Left ventricle myocardium inferior (tissue), 1 donor: ENCODE measurements at places on chromosomes 2 and 18.

GRCh38 chr2:128363934-128364361, 45.3 kb upstream of the HS6ST1 start:
- H3K27ac ChIP-seq, result no peak overlapping the region
- H3K4me3 ChIP-seq, result no peak overlapping the region
- peaks cover 7% of the 10 kb centered on the region for H3K4me1 ChIP-seq
- no peaks in the 10 kb centered on the region for H3K36me3 ChIP-seq
- H3K27me3 ChIP-seq, result no peaks in the 10 kb centered on the region

GRCh38 chr2:217988014-217988839, 14.6 kb downstream of the TNS1 start:
- peak; percentile 88 for DNase-seq
- H3K4me3 ChIP-seq, result peak overlapping the region; percentile 43
- peaks cover 54% of the 10 kb centered on the region for H3K4me1 ChIP-seq
- H3K36me3 ChIP-seq, result no peaks in the 10 kb centered on the region
- H3K27me3 ChIP-seq, result no peaks in the 10 kb centered on the region
- peak overlapping the region; percentile 84 for H3K27ac ChIP-seq

GRCh38 chr2:42495611-42496010, 1.8 kb upstream of the KCNG3 start:
- H3K4me1 ChIP-seq, result peaks cover 19% of the 10 kb centered on the region
- no peaks in the 10 kb centered on the region for H3K36me3 ChIP-seq

- H3K4me1 ChIP-seq, result no peaks in the 10 kb centered on the region
- no peaks in the 10 kb centered on the region for H3K27me3 ChIP-seq
- no peak overlapping the region for H3K4me3 ChIP-seq
- DNase-seq, result no peak
- no peaks in the 10 kb centered on the region for H3K36me3 ChIP-seq
- H3K27ac ChIP-seq, result no peak overlapping the region
These were observed 28.0 kb downstream of the STAT4 start for GRCh38 chr2:191122638-191123294.

- H3K27me3 ChIP-seq, result no peaks in the 10 kb centered on the region
- no peaks in the 10 kb centered on the region for H3K4me1 ChIP-seq
- no peaks in the 10 kb centered on the region for H3K36me3 ChIP-seq
- H3K27ac ChIP-seq, result no peak overlapping the region
- no peak for DNase-seq
These were observed 551.0 kb upstream of the LRATD1 start for GRCh38 chr2:14081521-14081920.

- H3K4me3 ChIP-seq, result peak overlapping the region; percentile 49
- H3K36me3 ChIP-seq, result no peaks in the 10 kb centered on the region
- H3K4me1 ChIP-seq, result peaks cover 21% of the 10 kb centered on the region
- DNase-seq, result no peak
These were observed 102.0 kb downstream of the MAP2 start for GRCh38 chr2:209525834-209526281.

GRCh38 chr2:29322011-29322410, 206.8 kb downstream of the CLIP4 start:
- H3K27ac ChIP-seq, result no peak overlapping the region
- no peak for DNase-seq
- H3K36me3 ChIP-seq, result no peaks in the 10 kb centered on the region
- H3K4me1 ChIP-seq, result no peaks in the 10 kb centered on the region
- H3K27me3 ChIP-seq, result peaks cover 94% of the 10 kb centered on the region
- no peak overlapping the region for H3K4me3 ChIP-seq

DNA sequence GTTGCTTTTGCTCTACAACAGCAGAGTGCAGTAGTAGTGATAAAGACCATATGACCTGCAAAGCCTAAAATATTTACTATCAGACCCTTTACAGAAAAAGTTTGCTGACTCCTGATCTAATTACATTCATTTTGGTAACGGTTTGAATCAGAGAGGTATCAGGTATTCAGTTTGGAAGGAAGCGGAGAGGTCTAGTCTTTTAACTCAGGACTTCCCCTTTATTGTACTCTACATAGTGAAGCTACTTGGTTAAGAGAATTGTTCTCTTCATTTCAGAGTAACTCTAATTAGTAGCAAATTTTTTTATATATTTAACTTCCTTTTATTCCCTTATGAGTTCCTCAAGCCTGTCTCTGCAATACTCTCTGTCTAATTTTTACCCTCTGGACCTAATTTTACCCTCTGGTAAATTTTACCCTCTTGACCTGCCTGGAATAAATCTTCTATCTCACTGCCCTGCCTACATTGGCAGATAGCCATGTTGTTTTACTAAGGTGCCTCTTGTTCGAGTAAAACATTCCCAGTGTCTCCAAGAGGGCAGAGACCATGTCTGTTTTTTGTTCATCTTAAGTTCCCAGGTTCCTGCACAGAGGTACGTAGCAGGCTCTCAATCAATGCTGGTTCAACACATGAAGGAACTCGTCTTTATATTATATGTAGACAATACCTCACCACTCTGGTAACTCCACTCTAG, 170.6 kb downstream of the DNAH6 start:
- H3K36me3 ChIP-seq, result no peaks in the 10 kb centered on the region
- H3K27me3 ChIP-seq, result no peaks in the 10 kb centered on the region
- DNase-seq, result no peak
- H3K27ac ChIP-seq, result no peak overlapping the region
- no peak overlapping the region for H3K4me3 ChIP-seq

DNA sequence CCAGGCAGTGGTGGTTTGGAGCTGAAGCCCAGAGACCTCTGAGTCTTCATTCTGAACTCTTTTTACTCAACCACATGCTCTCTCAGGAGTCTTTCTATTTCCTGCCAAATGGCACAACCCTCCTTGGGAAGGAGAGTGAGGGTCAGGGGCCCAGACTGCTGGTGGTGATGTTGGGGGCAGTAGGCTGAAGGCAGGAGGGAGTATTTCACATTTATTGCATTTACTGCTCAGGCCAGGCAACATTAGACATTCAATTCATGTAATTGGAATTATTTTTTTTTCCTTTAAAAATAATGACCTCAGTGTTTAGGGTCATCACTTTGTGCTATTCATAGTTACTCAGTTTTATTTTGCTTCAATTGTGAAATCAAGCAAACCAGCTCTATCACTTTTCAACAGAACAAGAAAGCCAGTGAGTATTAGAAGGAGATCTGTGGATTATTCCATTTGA, 311.3 kb upstream of the NT5C1B start:
- H3K4me3 ChIP-seq, result no peak overlapping the region
- no peaks in the 10 kb centered on the region for H3K27me3 ChIP-seq
- peak overlapping the region; percentile 43 for H3K27ac ChIP-seq
- no peak for DNase-seq
- no peaks in the 10 kb centered on the region for H3K36me3 ChIP-seq

DNA sequence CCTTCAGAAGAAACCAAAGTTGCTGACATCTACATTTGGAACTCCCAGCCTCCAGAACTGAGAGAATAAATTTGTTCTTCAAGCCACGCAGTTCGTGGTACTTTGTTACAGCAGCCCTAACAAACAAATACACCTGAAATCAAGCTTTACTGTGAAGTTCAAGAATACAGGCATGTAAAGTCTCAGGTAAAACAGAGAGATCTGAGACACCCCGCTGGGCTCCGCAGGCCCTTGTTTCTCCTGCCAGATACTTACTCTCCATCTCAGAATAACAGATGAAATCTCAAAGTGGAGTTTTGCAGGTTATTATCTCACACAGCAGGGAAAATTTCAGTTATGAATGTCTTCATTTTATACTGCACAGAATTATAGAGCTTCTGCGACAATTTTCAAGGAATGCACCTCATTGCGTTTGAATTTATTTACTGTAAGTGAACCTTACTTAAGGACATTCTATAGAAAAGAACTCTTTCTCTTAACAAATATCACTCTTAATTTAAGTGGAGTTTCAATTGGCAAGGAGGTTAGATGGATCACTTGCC, 492.4 kb upstream of the LRATD1 start:
- no peaks in the 10 kb centered on the region for H3K4me1 ChIP-seq
- no peaks in the 10 kb centered on the region for H3K27me3 ChIP-seq
- no peaks in the 10 kb centered on the region for H3K36me3 ChIP-seq

- H3K36me3 ChIP-seq, result no peaks in the 10 kb centered on the region
- no peak overlapping the region for H3K4me3 ChIP-seq
- H3K27me3 ChIP-seq, result no peaks in the 10 kb centered on the region
- no peaks in the 10 kb centered on the region for H3K4me1 ChIP-seq
- DNase-seq, result no peak
- no peak overlapping the region for H3K27ac ChIP-seq
These were observed 173.3 kb downstream of the ANKRD44 start for GRCh38 chr2:197137231-197137630.

DNA sequence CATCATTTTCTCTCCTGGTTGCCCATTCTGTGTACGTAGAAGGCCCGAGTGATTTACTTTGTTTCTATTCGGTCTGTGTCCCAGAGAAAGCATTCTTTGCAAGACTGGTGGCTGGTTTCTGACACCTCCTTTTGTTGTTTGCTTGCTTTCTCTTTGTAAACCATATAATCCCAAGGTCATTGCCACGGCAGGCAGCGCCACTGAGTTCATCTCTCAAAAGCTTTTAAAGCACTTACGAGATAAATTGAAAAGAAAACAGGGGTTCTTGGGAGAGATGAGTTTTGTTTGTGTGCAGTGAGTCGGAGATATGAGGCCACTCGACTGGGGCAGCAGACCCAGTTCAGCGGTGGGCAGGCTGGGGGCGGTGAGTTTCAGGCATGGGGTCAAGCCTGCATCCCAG, 137.6 kb downstream of the NCK2 start:
- no peak overlapping the region for H3K4me3 ChIP-seq
- no peak for DNase-seq
- peaks cover 61% of the 10 kb centered on the region for H3K4me1 ChIP-seq
- H3K27me3 ChIP-seq, result no peaks in the 10 kb centered on the region
- H3K27ac ChIP-seq, result no peak overlapping the region

DNA sequence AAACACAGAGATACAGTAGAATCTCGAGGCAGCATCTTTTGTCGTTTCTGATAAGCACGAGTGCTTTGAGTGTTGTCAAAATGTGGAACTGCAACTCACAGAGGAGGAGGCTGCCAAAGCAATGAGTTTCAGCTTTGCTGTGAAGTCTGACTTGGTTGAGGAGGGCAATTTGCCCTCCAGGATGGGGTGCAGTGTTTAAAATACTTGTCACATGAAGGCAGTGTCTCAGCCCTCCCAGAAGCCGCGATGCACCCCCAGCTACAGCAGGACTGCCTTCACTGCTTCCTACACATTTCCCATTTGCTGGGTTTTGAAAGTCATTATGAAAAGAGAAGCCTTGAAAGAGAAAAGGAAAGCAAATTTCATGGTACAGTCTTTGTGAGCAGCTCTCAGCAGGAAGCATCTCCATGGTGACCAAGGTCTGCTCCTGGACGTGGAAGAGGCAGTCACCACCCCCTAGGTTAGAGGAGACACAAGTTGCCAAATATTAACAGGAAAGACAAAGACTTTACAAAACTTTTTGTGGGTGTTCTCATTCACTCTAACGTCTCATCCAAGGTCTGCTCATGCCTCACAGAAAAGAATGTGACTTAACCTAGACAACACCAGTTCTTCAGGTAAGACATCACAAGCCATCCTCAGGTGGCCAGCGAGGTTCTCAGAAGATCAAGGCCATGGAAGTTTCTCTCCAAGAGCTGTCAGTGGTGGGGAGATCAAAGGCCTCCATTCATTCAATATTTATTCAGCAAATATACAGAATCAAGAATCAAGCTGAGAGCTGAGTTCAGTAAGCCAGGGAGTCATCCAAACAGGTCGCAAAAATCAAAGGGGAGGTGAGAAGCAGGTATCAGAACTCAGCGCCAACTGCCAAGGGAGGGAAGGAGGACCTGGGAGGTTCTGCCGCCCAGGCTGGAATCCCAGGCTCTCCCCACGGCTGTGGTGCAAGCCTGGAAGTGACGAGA, 476.0 kb downstream of the EIPR1 start:
- H3K4me1 ChIP-seq, result no peaks in the 10 kb centered on the region
- H3K27me3 ChIP-seq, result no peaks in the 10 kb centered on the region
- no peaks in the 10 kb centered on the region for H3K36me3 ChIP-seq
- H3K4me3 ChIP-seq, result no peak overlapping the region
- H3K27ac ChIP-seq, result no peak overlapping the region
- DNase-seq, result no peak

GRCh38 chr18:79789091-79789891, 8.4 kb upstream of the KCNG2 start:
- no peaks in the 10 kb centered on the region for H3K36me3 ChIP-seq
- H3K4me1 ChIP-seq, result peaks cover 13% of the 10 kb centered on the region
- no peak overlapping the region for H3K27ac ChIP-seq
- DNase-seq, result no peak
- no peak overlapping the region for H3K4me3 ChIP-seq
- peaks cover 100% of the 10 kb centered on the region for H3K27me3 ChIP-seq

DNA sequence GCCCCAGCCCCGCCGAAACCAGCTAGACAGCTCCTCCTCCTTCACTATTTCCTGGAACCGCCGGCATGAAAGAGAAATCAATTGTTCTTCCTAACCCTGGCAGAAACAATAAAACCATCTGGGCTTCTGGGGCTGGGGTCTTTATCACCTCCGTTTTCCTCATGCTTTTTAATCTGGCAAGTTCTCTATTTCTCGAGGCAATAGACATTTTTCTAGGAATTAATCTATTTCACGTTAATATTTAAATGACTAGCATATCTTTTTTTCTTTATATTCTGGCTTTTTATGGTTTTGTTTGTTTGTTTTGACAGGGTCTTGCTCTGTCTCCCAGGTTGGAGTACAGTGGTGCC, 1.4 kb upstream of the KIF1A start:
- H3K36me3 ChIP-seq, result no peaks in the 10 kb centered on the region
- no peak for DNase-seq
- H3K4me3 ChIP-seq, result no peak overlapping the region
- peaks cover 25% of the 10 kb centered on the region for H3K4me1 ChIP-seq
